ENCODE measurements at places on chromosomes 6 and 20. TPM values are rescaled to one million over a fixed set of nuclear protein-coding genes. Genes with fewer than 3 reads are reported as not detected.

GRCh38 chr6:11774426-11774825, 4.2 kb downstream of the ADTRP start:
- H3K36me3 ChIP-seq = no peaks in the 10 kb centered on the region
- H3K27me3 ChIP-seq = no peaks in the 10 kb centered on the region
- no peak overlapping the region for H3K4me3 ChIP-seq
- no peak for DNase-seq
- H3K27ac ChIP-seq = no peak overlapping the region

DNA sequence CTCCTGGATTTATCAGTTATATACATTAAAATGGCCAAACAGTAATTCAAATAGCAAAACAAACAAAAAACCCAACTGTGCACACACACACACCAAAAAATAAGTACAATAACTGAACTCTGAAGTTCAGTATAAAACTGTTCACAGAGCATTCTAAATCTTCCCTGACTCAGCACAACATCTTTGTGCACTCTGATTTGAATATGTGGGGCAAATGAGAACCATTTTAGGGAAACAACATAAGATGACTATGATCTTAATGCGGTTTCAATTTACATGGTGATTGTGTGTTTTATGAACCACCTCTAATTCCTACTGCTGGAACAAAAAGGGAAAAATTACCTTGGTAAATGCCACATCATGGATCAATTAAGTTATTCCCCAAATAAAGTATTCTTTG, 41.7 kb downstream of the PLAGL1 start:
- peaks cover 3% of the 10 kb centered on the region for H3K4me1 ChIP-seq
- no peak overlapping the region for H3K27ac ChIP-seq
- H3K27me3 ChIP-seq = no peaks in the 10 kb centered on the region
- no peak overlapping the region for H3K4me3 ChIP-seq

DNA sequence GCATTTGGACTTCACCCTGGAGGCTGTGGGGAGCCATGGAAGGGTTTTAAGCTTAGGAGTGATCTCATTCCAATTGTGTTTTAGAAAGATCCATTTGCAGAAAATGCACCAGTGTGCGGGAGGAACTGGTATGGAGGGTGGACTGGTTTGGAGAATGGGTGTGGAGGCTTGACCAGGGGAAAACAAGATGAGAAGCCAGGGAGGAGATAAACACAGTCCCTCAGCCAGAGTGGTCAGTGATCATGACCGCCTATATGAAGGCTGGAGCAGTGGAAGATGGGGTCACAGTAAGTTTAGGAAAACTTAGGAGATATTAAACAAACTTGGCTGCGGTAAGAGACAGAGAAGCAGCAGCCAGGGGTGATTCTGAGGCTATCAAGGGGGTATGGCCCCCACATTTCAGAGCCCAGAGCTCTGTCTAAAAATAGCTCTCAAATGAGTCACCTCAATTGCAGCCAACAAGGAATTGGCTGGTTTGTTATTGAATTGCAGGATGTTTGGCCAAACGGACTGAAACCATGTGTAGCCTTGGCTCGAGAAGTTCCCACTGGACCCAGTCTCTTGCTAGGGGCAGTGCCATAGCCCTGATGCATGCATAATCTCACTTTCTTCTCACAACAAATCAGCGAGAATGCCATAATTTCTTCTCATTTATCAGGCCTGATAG, 159.9 kb upstream of the TOP1 start:
- no peaks in the 10 kb centered on the region for H3K27me3 ChIP-seq
- peak; percentile 52 for DNase-seq
- no peaks in the 10 kb centered on the region for H3K4me1 ChIP-seq
- H3K4me3 ChIP-seq = no peak overlapping the region
- H3K36me3 ChIP-seq = no peaks in the 10 kb centered on the region
- H3K27ac ChIP-seq = no peak overlapping the region

SLC22A23 gene
- total RNA-seq = 5.3 TPM

GPLD1 gene
- total RNA-seq = 0.94 TPM

All from kidney (tissue), 22 donors.